ENCODE measurements at places on chromosomes 6 and 20.

- DNase-seq: no peak
Measured at GRCh38 chr6:167336844-167337630, 12.2 kb downstream of the TTLL2 start.

GRCh38 chr6:39614393-39614950 lies 110.7 kb downstream of the KIF6 start:
- DNase-seq: no peak

GRCh38 chr20:17485017-17485416 lies 46.2 kb downstream of the BFSP1 start:
- no peak for DNase-seq

GRCh38 chr6:125294925-125295324 lies 6.8 kb downstream of the HDDC2 start:
- DNase-seq: no peak

DNA sequence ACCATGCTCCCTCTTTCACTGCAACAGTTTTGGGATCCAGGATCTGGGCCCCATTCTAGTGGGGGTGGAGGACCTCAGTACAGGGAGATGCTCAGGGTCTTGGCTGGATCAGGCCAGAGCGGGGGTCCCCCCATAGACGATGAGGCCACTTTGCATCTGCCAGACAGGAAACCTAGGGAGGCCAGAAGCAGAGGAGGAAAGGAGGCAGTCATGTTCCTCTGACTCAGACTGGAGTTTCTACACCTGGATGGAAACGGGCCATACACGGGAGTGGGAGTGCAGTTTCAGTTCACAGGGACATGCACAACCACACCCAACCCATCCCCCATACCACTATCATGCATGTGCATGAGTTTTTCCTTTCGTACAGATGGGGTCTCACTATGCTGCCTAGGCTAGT lies 3.6 kb upstream of the EMILIN3 start:
- DNase-seq: no peak

DNA sequence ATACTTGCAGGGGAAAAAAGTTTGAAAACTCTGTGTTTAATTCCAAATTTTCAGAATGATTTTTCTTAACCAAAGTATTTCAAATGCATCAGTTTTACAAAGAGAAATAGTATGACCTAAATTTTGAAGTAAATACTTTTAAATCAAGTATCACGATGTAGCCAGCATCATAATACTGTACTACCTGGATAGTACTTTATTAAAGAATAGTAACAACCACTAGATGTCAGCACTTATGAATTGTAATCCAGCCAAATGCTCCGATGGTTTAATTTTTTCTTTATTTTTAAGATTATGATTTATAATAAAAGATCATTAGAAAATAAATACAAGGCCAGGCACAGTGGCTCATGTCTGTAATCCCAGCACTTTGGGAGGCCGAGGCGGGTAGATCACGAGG lies 37.2 kb upstream of the HACE1 start:
- no peak for DNase-seq

- DNase-seq: no peak
Measured at GRCh38 chr20:56429502-56429901, 17.4 kb downstream of the CASS4 start.

DNA sequence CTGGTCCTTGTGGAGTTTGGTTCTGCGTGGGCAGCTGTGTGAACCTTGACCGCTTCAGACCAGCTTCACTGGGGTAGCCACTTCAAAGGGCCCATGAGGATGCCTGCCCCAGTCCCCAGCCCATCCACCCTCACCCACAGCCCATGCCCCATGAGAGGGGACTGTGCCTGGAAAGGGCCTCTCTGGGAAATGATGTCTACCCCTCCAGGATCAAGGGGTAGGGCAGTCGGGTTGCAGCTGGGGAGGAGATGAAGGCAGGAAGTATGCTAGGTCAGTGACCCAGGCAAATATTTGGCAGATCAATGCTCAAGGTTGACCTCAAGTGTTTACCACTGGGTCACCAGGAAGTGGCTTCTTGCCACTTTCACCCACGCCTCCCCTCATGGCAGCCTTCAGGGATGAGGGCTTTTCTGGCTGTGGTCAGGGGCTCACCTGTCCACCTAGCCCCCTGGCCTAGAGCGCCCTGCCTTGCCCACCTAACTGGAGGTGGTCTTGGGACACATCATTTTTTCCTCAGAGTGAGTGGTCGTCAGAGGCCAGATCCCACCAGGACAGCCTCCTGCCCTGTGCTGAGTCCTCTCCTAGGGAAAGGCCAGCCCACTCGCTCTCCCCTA lies 109.5 kb downstream of the SNX5 start:
- DNase-seq: no peak

DNA sequence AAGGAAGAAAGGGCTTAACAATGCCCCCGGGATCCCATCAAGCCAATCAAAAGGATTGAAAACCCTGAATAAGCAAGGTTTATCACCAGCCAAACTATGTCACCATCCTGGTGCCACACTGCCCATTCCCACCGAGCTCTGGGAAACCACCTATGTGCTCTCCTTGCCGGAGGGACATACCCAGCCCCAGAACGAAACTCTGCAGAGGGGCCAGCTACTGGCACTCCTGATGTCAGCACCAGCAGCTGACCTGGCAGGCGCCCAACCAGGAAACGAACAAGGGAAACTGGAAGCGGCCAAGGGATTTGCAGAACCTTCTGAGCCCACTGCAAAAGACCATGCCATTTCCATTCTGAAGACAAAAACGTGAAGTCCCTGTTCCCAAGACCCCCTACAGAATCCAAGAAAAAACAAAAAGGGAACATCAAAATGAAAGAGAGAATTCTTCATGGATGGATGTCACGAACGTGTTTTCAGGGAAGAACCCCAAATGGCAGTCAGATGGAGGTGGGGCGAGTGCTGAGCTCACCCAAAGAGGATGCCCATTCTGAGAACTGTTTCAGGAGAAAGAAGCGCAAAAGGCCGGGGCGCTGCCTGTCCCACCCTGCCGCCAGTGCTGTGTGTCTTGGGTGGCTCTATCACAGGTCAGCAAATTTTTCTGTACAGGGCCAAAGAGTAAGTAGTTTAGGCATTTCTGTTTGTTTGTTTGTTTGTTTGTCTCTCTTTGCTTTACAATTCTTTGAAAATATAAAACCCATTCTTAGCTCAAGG lies 305.2 kb downstream of the ESR1 start:
- DNase-seq: no peak

DNA sequence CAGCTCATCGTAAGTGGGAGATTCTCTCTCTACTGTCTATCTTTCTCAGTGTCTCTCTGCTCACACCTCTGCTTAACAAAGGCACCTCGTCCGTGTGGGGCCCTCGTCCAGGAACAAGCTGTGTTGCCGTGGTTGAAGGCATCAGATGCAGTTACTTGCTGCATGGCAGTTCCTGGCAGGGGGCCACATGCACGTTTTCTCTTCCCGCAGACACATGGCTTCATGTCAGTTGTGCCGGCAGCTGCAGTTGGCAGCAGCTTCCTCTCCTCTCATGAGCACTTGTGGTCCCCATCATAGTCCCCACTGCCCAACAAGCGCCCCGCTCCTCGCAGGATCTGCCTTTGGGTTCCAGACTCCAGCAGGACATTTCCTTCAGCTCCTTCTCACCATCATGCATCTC lies 7.1 kb upstream of the AFDN start:
- DNase-seq: no peak

GRCh38 chr6:2957696-2958330 lies 13.6 kb downstream of the SERPINB6 start:
- no peak for DNase-seq

GRCh38 chr6:168313431-168314011 lies 6.1 kb downstream of the DACT2 start:
- no peak for DNase-seq

- DNase-seq: no peak
Measured at GRCh38 chr6:33905071-33905609, 101.3 kb upstream of the MLN start.

- DNase-seq: no peak
Measured at GRCh38 chr20:14724468-14724867, 387.1 kb upstream of the FLRT3 start.

GRCh38 chr6:131135244-131136020 lies at the start of gene AKAP7:
AKAP7 (plus strand) TSS chr6:131135467; CDS start chr6:131135764, 297 bp downstream.
- DNase-seq: peak; percentile 77

DNA sequence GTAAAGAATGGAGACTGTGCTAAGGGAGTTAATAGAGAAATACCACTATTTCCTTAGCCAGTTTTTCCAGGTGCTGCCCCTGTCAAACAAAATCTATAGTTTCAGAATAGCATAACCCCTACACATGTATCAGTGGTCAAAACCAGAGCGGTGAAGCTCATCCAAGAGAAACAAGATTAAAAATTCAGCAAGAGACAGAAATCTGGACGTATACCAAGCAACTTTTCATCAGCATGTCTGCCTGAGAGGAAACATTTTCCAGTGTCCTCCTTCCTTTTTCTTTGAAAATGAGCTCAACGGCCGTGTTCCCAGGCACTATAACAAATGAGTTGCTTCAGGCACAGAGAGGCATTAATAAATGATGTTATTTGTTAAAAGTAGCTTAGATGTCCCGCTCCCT lies 416.5 kb downstream of the BCKDHB start:
- no peak for DNase-seq

DNA sequence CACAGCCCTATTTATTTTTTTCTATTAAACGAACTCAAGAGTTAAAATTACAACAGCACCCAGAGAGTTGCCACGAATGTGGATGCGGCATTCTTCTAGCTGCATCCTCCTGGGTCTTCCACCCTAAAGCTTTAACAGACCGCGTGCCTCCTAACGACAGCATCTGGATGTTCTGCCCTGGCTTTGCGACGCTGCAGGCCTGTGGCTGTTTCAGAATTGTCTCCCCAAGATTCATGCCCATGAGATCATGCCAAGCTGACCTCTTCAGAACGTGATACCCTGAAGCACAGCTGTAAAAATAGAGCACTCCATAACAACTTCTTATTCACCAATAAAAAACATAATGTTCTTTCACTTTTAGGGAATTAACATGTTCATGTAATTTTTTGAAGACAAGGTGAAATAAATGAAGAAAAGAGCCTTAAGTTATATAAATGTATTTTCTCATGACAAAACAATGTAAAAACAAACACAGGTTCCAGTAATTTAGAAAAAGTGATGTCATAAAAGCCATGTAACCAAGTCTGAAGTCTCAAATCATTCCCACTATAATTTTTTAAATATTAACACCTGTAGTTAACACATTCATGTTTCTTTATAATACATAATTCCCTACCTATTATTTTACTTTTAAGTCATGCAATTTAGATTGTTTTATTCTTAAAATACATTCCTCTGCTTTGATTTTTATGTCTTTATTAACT lies 26.5 kb downstream of the HIVEP2 start:
- DNase-seq: no peak

GRCh38 chr6:149899926-149900619 lies 2.2 kb upstream of the RAET1E start:
- no peak for DNase-seq

GRCh38 chr6:147888374-147888773 lies 379.9 kb downstream of the SAMD5 start:
- DNase-seq: no peak

DNA sequence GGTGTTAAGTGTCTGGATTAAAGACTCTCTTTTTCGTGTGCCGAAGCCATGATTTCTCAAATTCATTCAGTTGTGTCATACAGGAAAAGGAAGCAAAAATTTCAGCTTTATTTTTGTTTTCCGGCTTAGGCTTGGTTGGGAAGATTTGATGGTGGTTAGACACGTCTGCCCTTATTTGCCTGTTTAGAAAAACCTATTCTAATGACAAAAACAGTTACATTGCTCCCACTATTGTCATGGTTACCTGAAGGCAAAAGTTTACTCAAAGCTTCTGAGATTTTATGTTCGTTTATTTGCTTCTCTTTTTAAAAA lies 982 bp downstream of the DNAJC5 start:
- DNase-seq: no peak

DNA sequence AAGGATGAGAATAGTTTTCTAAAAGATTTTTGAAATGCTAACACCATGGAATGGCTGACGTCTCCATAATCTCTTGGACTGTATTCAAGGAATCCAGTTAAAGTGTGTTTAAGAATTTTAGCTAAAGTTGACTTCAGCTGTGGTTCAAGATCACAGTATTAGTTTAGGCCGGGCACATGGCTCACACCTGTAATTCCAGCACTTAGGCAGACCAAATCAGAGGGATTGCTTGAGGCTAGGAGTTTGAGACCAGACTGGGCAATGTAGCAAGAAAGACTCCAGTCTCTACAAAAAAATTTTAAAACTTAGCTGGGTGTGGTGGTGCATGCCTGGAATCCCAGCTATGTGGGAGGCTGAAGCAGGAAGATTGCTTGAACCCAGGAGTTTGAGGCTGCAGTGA lies 68.2 kb downstream of the RFPL4B start:
- DNase-seq: no peak

DNA sequence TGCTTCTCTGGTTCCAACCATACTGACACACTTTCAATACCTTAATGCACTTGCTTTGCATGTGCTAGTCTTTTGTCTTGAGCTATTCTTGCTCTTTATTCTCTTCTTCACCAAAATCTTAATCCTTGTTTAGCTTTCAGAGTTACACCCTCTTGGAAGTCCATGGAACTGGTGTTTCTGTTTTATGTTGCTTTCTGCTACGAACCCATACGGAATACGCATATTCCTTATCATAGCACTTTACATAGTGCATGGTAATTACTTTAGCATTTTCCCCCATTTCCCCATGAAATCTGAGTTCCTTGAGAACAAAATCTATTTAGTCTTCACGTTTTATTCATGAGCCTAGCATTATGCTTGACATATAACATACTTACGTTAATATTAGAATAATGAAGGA lies 270.9 kb downstream of the NKAIN2 start:
- no peak for DNase-seq

- DNase-seq: no peak
Measured at GRCh38 chr6:16949716-16950115, 152.1 kb upstream of the STMND1 start.

DNA sequence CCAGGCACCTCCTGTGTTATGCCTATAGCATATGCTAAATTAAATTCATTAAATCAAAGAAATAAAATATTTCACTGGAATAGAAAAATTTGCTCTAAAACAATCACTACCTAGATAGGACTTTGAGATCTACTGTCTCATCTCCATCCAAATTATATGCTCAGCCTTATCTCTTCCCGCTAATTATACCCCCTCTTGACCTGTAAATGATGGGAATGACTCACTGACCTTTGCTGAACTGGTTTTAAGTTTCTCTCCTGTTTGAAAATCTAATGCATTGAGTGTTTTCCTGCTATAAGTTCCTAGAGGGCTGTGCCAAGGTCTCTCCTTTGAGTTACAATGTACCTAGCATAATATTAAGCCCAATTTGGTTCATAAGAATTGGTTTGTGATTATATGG lies 110.1 kb downstream of the BMP2 start:
- no peak for DNase-seq
